ENCODE measurements at places on chromosomes 5 and 9. TPM values are rescaled to one million over a fixed set of nuclear protein-coding genes. Genes with fewer than 3 reads are reported as not detected.

GRCh38 chr5:169744336-169744735 is 107.3 kb downstream of the DOCK2 start:
- no peak for DNase-seq

IL13 gene
- total RNA-seq, result not detected

- no peak for DNase-seq
Measured at GRCh38 chr5:61621202-61621650, 289.2 kb downstream of the ZSWIM6 start.

DNA sequence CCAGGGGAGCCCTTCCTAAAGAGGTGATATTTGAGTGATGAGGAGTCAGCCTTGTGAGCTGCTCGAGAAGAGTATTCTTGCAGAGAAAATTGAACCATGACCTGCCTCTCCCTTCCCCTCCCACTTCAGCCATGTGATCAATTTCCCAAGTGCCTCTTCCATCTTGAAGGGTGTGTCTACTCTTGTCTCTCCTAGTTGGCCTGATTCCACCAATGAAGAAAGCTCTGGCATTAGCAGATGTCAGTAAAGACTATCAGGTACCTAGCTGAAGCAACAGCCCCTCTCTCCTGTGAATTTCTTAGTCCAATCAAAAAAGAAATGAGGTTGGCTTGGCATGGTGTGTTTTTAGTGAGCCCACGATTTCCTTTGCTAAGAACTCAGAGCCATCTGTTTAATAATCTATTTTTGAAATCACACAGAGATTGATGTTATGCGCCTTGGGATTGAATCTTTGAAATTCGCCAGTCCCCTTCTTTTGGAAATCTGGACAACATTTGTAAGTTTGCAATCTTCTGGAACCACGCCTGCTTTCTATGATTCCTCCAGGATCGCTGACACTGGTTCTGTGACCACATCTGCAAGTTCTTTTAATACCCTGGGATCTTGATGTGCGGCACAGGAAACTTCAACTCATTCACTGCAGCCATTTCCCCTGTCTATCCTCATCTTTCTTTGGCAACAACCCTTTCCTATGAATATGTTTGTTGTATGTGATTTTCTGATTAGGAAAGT is 404.6 kb downstream of the DMRT2 start:
- no peak for DNase-seq

- DNase-seq, result no peak
Measured at GRCh38 chr9:105158898-105159297, 85.6 kb upstream of the SLC44A1 start.

- DNase-seq, result no peak
Measured at GRCh38 chr5:126911986-126912385, 118.4 kb downstream of the MARCHF3 start.

GRCh38 chr5:171841984-171842776 is 56.6 kb downstream of the SMIM23 start:
- DNase-seq, result no peak

RGS7BP gene
- 0.45 TPM for total RNA-seq

SLC23A1 gene
- not detected for total RNA-seq

DNA sequence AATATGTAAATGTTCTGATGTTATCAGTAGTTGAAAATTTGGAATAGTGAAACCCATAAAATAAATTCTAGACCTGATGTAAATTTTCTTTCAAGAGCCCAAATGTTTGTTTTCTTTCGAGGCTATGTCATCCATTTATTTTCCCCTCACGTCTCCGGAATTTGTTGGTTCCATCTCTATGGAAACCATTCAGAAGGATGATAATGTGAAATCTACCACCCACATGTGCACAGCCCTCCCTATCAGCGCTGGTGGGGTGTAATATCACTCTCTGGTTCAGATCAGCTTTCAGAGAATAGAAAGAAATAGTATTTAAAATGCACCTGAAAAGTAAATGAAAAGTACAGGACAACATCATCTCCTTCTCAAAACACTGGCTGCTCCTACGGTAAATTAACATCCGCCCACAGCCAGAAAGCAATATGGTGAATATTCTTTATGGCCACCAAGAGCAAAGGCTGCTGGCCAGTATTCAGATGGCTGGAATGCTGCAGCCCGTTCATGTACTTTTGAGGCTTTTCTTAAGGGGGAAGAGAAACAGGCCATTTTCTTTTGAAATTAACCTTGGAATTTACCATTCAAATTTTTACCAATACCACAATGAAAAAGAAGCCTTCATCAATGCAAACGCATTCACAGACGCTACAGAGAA is 28.5 kb downstream of the GLDC start:
- DNase-seq, result no peak

- peak; percentile 30 for DNase-seq
Measured at GRCh38 chr5:5341531-5342292, 80.8 kb upstream of the ICE1 start.

DNA sequence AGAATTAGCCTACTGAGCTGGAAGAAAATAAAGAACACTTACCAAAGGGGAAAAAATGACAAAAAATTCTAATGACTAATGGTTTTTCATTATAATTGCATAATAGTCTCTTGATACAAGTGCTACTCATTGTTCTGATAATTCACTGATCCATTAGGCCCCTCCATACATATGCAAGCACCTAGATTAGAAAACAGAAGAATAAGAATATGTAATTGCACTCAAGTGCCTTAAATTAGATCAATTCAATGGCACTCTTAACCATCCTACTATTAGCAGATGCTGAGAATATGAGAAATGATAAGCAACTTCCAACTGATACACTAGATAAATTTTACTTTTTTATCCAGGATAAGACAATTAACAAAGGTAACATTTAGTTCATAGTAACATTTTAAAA is 440.9 kb upstream of the C9orf72 start:
- DNase-seq, result no peak

DNA sequence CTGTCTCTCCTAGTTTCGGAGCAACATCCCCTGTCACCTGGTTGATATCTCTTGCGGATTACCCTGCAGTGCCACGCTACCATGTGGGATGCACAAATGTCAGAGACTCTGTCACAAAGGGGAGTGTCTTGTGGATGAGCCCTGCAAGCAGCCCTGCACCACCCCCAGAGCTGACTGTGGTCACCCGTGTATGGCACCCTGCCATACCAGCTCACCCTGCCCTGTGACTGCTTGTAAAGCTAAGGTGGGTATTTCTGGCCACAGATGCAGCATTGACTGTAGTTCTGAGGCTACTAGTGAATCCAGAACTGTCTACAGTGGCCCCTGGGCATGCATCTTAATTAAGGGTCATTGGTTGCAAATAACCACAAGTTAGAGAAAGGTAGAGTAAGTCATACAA is 50.8 kb downstream of the AQP7 start:
- DNase-seq, result no peak

DNA sequence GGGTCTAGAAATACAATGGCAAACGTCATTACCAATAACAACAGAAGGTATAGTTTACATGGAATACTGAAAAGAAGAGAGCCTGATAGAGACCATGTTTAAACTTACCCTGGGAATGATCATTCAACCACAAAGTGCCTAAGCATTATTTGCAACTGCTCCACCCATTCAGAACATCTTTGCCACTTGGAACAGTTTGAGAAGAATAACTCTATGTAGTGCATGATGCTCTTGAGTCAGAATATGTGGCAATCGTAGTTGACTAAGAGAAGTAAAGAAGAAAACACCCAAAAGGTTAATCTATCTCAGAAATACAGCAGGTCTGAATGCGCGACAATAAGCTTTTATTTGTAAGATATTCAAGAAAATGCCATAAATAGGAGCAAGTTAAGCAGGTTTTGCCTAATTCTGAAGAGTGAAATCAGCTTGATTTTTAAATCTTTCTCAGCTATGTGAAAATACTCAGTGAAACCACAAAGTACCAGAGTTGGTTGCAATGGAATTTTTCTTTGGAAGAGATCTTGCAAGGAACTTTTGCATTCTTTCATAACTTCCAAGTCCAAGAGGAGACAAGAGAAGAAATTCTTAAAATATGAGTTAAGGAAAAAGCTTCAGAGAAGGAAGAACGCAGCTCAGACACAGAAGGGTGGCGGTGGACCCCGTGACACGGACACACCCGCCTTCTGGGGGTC is 64.3 kb downstream of the HABP4 start:
- DNase-seq, result no peak

- no peak for DNase-seq
Measured at GRCh38 chr5:20476016-20476415, 488.0 kb upstream of the CDH18 start.

- DNase-seq, result no peak
Measured at GRCh38 chr5:96144289-96144688, 182.6 kb upstream of the ELL2 start.

AMBP gene
- total RNA-seq, result not detected

PCDHA4 gene
- total RNA-seq, result 14.3 TPM

SLC12A7 gene
- 29.9 TPM for total RNA-seq

DNA sequence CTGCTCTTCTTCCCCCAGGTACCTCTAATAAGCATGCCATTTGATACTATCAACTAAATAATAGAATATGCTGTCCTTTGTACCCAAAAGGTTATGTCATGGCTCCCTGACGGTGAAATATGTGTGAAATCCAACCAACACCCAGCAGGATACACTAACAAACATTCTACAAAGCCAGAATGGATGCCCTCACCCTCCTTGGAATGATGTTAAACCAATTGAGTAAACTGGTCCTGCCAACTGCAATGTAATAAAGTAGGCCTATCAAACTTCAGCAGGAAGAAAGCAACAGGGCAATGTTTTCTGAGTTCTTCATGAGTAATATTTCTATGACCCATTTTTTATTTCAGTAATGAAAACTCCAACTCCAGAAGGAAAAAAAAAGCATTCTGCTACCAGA is 24.9 kb downstream of the RGMB start:
- no peak for DNase-seq

- no peak for DNase-seq
Measured at GRCh38 chr9:969310-970150, 6.9 kb upstream of the DMRT3 start.

GRCh38 chr9:95085861-95086563 is 231.5 kb downstream of the FANCC start:
- DNase-seq, result no peak

ZNF366 gene
- total RNA-seq, result not detected

- no peak for DNase-seq
Measured at GRCh38 chr5:140483055-140483454, 64.4 kb upstream of the EIF4EBP3 start.

GRCh38 chr9:114813717-114814418 is 8.0 kb upstream of the TNFSF15 start:
- DNase-seq, result no peak

ZBED3 gene
- 2.3 TPM for total RNA-seq

DNA sequence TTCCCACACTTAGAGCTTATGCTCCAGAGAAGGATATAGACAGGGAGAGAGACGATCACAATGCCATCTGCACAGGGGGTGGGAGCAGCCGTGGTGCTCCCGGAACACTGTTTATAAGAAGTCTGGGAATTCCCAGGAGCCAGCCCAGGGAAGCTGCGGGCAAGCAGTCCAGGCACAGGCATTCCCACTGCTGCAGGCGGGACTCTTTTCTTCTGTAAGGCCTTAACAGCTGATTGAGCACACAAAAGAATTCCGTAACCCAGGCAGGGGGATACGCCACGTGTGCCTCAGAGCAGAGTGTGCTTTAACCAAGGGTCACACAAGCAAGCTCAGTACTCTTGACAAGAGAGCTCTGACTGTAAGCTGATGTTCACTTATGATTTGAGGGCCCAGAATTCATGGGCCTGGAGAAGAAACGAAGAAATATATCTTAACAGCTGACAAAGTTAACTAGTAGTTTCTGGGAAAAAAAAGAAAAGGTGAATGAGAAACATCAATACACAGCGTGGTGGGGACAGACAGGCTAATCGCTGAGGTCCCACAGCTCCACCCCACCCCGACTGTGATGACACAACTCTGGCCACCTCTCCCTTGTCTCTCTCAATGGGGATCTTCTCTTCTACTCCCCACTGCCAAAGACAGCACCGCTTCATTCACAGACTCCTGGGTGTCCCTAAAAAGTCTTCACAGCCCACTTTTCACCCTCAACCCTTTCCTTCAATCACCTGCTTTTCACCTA is 85.9 kb upstream of the SIMC1 start:
- peak; percentile 45 for DNase-seq

- DNase-seq, result no peak
Measured at GRCh38 chr9:131657037-131657377, 82.9 kb downstream of the RAPGEF1 start.

DNA sequence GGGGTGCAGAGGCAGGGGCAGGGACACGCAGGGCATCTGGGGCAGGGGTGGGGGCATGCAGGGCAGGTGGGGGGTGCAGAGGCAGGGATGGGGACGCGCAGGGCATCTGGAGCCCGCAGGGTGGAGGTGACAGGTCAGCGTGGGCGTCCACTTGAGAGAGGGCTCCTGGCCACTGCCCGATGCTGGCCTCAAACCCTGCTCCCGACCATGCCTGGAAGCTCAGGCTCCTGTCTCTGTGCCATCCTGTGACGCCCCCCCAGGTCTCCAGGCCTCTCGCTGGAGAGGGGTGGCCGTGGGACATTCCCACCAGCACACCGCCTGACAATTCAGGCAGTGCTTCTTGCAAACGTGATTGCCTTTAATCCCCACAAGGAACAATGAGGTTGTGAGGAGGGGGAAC is 33.0 kb downstream of the ZDHHC11B start:
- no peak for DNase-seq

- peak; percentile 96 for DNase-seq
Measured at GRCh38 chr5:132265336-132266030, 8.0 kb downstream of the PDLIM4 start.

LRRC70 gene
- 0.54 TPM for total RNA-seq

GRCh38 chr9:92384375-92384774 is 20.0 kb downstream of the OGN start:
- no peak for DNase-seq

- DNase-seq, result no peak
Measured at GRCh38 chr9:27485158-27485557, 38.9 kb upstream of the IFNK start.

GRCh38 chr5:44884036-44884435 is 75.3 kb downstream of the MRPS30 start:
- no peak for DNase-seq

FAM163B gene
- total RNA-seq, result 4.6 TPM

EDIL3 gene
- 7.7 TPM for total RNA-seq

PSD2 gene
- 0.48 TPM for total RNA-seq

CARD6 gene
- 0.11 TPM for total RNA-seq

C9orf50 gene
- 1.8 TPM for total RNA-seq

DPM2 gene
- total RNA-seq, result 26.1 TPM

GRCh38 chr9:76628155-76628554 is 136.1 kb upstream of the PCA3 start:
- DNase-seq, result no peak

DNA sequence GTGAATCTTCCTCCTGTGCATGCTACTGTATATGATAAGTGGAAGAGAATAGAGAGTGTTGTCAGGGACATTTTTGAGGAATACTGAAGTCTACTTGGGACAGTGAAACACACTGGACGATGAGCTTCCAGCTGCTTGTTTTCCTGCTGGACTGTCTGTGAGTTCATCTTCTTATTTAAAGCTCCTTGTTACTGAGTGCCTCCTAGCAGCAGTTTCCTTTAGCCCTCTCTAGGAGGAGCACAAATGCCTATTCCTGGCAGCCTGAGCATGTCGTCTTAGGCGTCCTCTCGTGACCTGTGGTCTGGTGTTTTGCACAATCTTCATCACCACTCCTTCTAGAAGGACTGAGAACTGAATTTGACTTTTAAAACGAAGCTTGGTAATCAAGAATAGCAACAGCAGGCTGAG is 43.8 kb downstream of the ANKRD33B start:
- DNase-seq, result peak; percentile 89
